MV-4-11 (cell line): ENCODE measurements at places on chromosomes 1 and 21.

GRCh38 chr1:9300573-9300972, 7.9 kb downstream of the SPSB1 start:
- peak; percentile 72 for DNase-seq

- no peak for DNase-seq
These were observed 277.1 kb downstream of the AKT3 start for GRCh38 chr1:243572940-243573339.

- DNase-seq, result no peak
These were observed 7.3 kb downstream of the IBA57 start for GRCh38 chr1:228172591-228173527.

DNA sequence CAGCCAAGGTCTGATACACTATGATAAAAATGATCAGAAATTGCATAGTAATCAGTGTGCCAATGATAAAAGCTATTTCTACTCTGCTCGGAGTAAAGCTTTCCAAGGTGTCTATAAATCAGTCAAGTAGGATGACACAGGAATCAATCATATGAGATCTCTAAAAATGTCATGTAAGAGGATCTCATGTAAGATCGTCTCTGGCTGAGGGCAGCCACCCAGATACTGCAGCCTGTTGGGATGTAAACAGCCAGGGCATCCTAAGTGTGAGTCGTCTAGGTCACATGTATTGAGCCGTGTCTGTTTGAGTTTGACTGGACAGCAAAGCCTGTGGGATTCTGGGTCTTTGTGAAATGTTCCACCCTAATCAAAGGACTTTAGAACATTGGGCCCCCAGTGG, 2.8 kb upstream of the TEX35 start:
- no peak for DNase-seq

DNA sequence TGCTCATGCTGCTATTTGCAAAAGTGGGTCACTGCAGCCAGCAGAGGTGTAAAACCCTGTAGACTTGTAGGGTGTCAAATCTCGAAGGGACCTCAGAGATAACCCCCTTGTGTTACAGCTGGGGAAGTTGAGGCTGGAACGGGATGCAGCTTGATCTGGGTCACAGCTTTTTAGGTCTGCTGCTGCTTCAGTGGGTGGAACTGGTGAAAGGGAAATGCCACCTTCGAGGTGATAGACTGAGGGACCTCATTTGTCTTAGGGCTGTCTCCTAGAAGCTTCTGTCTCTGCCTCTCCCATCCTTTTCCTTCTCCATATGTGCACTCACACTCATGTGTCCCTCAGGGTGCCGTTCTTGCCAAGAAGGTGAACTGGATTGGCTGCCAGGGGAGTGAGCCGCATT, 35.4 kb downstream of the QSOX1 start:
- no peak for DNase-seq

GRCh38 chr1:235831148-235831547, 35.6 kb downstream of the LYST start:
- DNase-seq, result peak; percentile 81

DNA sequence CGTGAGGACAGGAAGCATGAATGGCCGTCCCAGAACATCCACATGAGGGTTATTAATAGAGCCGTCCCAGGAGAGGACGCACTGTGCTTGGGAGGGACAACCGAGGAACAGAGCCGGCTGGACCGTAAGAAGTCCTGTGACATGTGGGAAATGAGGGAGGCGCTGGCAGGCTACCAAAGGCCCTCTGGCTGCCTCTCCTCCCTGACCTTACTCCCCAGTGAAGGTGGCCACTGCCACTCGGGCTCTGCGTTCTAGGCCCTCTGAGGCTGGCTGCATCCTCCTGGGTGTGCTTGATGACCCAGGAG, 15.5 kb upstream of the NPPB start:
- no peak for DNase-seq

GRCh38 chr1:32885676-32886003, 651 bp upstream of the HPCA start:
- DNase-seq, result no peak

DNA sequence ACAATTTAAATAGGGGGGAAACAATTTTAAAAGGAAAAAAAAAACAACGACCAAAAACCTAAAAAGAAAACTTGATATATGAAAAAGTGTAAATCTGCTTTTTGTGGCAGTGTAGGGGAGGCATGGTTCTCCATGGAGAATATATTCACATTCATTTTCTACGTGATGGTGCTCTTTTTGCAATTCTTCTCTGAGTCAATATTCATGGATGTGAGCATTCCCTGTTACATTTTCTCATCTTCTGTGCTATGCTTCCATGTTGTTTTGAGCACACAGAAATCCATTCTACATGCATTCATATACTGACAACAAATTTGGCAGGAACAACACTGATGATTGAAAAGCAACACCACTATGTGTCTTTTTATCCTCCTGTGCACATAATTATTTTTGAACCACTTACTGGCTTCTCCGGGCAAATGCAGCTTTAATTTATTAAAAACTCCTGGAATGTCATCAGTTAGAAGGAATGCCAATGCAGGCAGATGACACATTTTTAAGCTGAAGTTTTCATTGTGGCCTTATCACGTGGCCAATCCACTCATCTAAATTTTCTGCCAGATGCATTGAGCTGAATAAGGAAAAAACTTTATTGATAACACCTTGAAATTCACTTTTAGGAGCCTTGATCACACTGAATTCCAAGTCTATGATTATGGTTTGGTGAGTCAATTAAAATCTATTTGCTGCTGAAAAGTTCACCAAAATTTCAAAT, 590.6 kb downstream of the NUF2 start:
- no peak for DNase-seq

GRCh38 chr1:179099891-179100290, 18.0 kb downstream of the TOR3A start:
- no peak for DNase-seq

DNA sequence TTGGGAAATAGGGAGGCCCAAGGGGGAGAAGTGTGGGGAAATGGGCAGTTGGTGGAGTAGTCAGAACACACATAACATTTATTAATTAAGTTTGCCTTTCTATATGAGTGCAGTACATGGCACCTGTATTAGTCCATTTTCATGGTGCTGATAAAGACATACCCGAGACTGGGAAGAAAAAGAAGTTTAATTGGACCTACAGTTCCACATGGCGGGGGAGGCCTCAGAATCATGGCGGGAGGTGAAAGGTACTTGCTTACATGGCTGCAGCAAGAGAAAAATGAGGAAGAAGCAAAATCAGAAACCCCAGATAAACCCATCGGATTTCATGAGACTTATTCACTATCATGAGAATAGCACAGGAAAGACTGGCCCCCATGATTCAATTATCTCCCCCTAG, 1.6 kb upstream of the SLC35A3 start:
- no peak for DNase-seq

GRCh38 chr1:5977494-5978444, 14.5 kb downstream of the NPHP4 start:
- peak; percentile 5 for DNase-seq

GRCh38 chr1:159341736-159342135, 39.6 kb downstream of the FCER1A start:
- DNase-seq, result no peak

DNA sequence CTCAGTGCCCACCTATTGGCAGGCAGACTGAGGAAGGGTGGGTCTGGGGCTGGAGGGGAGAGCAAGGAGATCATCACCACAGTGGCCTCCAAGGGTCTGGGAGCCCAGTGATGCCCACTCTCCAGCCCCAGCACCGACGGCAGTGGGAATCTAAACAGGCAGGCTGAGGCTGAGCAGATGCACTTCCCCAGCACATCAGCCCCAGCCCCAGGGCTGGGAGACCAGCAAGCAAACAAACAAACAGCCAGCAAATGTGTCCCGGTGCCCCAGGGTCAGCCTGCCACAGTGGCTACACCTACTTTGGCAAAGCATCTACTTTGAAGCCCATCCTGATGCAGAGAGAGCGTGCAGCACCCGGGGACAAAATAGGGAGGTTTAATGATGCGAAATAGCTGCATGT, 216.3 kb upstream of the ZC3H12A start:
- DNase-seq, result no peak

DNA sequence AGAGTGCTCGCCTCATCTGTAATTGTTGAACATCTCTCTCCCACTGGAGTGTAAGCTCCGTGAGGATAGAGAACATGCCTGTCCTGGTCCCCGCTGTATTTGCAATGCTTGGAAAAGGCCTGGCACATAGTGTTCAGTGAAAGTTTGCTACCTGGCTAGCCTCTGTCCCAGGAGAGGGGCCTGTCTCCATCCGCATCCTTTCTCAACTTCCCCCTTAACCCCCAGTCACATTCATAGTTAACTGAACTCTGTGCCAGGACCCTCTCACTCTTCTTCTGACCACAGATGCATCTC, 15.2 kb downstream of the SPOCD1 start:
- no peak for DNase-seq

GRCh38 chr1:201505503-201505890, 1.4 kb downstream of the CSRP1 start:
- no peak for DNase-seq

DNA sequence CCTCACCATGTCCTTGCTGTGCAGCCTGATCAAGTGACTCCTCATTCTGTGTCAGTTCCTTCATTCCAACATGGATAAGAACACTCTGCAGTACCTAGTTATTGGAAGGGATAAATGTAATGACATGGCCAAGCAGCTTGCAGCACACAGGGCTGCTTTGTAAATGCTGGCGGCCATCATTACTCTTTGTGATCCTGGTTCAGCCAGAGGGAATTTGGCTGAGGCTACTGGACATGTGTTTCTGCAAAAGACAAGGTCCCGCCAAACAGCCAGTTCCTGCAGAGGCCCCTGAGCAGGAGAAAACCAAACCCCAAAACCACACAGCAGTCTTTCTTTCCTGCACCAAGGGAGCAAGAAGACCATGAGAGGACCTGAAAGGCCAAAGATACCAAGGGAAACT, 495.8 kb downstream of the AJAP1 start:
- DNase-seq, result no peak

- peak; percentile 33 for DNase-seq
These were observed 37.3 kb upstream of the IL10 start for GRCh38 chr1:206809504-206810084.

GRCh38 chr1:24896596-24897262, 33.3 kb downstream of the RUNX3 start:
- no peak for DNase-seq

- no peak for DNase-seq
These were observed 47.0 kb downstream of the NEK2 start for GRCh38 chr1:211628417-211628816.
